Activated CD4-positive, alpha-beta T cell treated with anti-CD3 and anti-CD28 coated beads, Interleukin-2, Interleukin-6, amounts not matched to agents 100 ng/mL and 50 ng/mL, durations not matched to agents 16 hours and 8 hours (primary cell): ENCODE measurements at places on chromosomes 6 and 20.

DNA sequence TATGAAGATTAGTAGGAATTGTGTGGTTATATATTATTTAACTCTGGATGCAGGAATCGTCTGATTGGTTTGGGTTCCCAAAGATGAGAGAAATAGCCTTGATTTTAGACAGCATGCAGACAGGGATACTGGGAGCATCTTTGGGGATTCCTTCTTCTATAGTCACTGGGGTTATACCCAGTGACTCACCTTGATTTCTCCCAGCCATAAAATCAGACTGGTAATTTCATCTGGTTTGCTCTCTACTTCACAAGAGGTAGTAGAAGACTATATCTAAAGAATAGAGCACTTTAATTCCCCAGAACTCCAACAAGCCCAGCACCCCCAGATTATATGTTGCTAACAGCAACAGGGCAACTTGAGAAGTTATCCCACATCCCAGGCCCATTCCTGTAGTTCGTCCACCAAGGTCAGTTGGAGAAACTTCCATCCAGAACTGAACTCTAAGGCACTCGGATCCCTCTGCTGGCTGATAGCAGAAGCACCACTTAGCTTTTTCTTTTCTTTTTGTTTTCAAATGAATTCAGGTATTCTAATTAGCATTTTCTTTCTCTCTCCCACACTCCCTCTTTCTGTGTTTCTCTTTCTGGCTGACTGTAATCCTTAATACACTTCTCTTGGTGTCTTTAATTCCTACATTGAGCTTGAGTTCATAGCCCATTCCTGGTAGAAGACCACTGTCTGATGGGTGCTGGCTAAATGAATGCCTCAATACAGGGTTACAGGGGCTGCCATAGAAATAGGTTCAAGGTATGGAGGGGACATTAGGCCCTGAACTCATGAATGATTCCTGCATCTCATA, 20.4 kb upstream of the EFHC1 start:
- peak; percentile 47 for DNase-seq

GRCh38 chr6:34970957-34971356, 81.9 kb downstream of the ANKS1A start:
- DNase-seq: no peak

DNA sequence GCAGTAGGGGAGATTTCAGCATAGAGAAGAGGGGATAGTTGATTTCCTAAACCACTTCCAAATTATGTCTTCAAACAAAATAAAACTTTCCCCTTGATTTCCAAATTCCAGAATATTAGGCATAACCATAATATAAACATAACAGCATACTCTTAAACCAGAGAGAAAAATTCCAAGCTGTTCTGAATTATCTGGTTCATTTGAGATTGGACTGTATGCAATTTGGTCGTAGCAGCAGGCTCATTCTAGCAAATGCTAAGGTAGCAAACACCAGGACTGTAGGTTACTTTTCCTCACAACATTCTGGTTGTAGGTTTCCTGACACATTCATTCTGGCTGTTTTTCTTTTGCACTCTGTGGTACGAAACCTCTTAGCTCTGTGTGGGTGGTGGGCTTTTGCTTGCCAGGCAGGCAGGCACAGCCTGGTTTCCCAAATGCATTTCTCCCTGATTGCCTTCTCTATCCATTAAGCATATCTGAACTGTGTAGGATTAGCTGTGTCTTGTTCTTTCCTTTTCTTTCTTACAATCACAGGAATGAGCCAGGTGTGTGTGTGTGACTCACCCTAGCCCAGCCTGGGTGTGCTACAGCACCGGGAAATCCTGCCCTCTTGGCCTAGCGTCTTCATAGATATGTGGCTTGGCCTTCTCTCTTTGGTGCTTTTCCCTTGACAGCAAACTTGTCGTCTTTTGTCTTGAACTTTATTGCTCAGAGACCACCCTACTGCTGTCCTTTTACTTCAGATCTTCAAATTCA, 77.1 kb downstream of the JARID2 start:
- no peak for DNase-seq

DNA sequence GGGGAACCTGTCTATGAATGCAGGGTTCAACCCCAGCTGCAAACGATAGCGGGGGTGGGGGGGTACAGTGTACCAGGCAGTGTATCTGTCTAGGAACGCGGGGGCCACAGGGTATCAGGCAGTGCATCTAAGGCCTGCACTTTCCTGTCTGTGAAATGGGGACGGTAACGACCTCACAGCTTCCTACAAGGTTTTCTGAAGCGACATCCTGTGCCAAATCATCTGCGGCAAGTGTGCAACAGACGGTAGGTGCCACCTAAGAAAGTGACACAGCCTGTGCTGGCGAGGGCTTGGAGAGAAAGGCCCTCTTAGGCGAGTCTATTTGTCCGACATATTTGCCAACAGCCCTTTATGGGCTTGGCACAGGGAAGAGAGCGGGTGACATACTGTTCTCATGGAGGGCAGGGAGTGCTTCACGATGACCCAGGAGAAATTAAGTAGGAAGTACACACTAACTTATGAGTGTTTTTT, 3.8 kb downstream of the DIDO1 start:
- peak; percentile 84 for DNase-seq

- no peak for DNase-seq
These were observed 1.0 kb upstream of the CUL9 start for GRCh38 chr6:43180985-43181384.

GRCh38 chr20:25686081-25687067, 10.3 kb downstream of the ZNF337 start:
- DNase-seq: no peak

DNA sequence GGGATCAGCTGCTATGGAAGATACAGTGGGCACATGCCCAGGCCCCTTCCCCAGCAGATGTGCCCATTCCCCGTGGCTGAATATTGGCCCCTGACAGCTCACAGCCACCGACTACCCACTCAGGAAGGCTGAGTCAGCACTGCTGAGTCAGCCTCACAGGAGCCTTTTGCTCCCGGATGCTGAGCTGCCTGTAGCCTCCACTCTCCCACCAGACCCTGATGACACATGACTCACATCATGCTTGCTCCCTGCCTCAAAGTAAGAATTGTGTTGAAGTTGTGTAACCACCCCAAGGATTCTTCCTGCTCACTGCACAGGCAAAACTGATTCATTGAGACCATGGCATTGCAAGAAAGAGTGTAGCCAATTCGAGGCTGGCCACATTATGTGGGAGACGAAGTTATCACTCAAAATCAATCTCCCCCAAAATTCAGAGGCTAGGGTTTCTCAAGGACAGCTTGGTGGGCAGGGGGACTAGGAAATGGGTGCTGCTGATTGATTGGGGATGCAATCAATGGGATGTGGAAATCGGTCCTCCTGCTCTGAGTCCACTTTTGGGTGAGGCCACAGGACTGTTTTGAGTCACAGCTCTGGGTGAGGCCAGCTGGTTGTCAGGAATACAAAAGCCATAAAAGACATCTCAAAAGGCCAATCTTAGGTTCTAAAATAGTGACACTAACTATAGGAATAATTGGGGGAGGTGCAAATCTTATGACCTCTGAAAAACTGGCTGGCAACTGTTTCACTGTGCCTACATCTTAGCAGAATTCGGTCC, 556.6 kb upstream of the CDH4 start:
- DNase-seq: peak; percentile 53

DNA sequence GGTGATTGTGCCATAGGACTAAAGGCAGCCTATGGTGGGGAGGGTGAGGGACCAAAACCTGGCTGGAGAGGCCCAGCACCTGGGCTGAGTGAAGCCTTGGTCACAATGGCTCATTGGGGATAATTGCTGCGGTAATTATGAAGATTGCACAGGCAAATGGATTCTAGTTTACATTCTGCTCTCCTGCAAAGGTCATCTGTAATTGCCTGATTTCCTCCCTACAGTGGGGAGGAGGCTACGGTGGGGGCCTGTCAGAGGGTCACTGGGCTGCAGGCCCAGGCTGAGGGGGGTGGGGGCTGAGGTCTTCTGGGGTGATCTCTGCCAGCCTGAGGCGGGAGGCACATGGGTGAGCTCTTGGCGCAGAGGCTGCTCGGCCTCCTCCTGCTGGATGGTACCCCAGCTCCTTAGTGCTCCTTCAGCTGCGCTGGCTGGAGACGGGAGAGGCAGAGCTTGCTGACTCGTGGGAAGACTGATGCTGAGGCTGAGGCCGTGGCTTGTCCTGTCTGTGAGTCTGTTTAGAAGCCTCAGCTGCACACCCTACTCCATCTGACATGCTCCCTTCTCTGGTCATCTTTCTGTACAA, 30.3 kb downstream of the PACSIN1 start:
- no peak for DNase-seq
